ENCODE measurements at places on chromosomes 6 and 20.

GRCh38 chr6:142550310-142551063 is 248.7 kb downstream of the ADGRG6 start:
- no peak for DNase-seq

DNA sequence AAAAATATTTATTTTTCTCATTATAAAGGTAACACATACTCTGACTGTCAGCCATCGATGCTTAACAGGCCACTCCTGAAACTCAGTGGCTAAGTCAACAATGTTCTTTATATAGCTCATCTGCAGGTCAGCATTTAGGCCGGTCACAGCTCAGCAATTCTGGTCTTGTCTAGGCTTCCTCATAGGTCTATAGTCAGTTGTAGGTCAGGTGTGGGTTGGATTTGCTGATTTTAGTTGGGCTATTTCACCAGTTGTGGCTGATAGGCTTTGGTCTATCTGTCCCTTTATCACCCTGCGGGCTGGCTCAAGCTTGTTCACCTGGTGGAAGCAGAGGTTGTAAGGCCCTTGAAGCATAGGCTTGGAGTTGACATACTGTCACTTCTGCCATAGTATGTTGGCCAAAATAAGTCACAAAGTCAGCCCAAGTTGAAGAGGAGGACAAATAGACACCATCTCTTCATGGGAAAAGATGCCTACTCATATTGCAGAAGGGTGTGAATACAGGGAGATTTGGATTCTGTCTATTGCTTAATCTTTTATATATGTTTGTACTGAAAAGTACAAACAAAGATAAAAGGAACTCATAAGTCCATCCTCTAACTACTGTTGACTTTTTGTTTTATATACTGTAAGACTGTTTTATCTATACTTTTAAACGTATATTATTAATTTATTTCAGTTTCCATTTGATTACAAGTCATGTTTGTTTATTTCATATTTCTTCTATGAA is 75.0 kb downstream of the BCKDHB start:
- peak; percentile 11 for DNase-seq

- DNase-seq = no peak
Measured at GRCh38 chr20:49896204-49896603, 19.1 kb downstream of the SPATA2 start.

DNA sequence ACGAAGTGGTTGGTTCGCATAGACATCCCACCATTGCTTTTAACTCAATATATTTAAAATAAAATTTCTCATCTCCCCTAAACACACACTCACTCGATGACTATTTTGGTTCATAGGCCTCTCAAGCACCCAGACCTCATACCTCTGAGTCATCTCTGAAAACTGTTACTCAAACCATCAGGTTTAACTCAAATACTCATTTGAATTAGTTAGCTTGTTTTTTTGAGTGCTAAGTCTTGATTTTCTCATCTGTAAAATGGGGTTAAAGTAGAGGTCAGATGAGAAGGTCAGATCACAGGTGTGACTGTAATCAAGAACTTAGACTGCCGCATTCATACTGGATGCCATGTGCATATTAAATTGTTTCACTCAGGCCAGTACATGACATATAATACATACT is 243.9 kb upstream of the TENT5A start:
- DNase-seq = peak; percentile 92

DNA sequence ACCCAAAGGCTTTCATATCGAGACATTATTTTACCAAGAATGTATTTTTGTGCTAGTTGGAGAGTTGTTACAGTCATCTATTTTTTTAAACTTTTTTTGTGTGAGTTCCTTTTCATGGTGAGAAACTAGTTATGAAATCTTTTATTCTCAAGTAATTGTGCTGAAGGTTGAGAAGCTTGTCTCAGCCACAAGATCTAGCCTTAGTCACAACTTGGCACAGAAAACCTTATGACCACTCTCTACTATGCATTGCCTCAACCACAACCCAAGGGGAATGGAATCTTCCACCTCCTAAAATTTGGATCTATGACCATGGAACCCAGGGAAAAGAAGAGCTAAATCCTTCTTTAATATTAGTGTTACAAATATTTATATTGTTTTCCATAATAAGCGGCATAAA is 58.5 kb downstream of the HS3ST5 start:
- DNase-seq = peak; percentile 3

DNA sequence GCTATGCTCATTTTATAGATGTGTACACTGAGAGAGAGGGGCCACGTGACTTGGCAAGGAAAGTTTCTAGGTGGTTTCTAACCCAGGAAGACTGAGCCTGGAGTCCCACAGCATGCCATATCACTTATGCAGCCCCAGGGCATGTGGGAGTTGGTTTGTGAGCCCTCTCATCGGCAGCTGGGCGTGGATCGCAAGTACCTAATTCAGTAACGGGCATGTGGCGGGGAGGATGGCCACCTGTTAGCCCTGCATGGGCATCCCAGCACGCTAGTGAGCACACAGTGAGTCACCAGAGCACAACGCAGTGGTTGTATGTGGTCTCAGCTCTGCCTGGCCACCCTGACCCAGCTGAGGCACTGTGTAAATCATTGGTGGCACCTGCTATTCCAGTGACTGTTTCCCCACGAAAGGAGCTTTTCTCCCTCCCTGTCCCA is 88.3 kb downstream of the NINL start:
- peak; percentile 8 for DNase-seq

DNA sequence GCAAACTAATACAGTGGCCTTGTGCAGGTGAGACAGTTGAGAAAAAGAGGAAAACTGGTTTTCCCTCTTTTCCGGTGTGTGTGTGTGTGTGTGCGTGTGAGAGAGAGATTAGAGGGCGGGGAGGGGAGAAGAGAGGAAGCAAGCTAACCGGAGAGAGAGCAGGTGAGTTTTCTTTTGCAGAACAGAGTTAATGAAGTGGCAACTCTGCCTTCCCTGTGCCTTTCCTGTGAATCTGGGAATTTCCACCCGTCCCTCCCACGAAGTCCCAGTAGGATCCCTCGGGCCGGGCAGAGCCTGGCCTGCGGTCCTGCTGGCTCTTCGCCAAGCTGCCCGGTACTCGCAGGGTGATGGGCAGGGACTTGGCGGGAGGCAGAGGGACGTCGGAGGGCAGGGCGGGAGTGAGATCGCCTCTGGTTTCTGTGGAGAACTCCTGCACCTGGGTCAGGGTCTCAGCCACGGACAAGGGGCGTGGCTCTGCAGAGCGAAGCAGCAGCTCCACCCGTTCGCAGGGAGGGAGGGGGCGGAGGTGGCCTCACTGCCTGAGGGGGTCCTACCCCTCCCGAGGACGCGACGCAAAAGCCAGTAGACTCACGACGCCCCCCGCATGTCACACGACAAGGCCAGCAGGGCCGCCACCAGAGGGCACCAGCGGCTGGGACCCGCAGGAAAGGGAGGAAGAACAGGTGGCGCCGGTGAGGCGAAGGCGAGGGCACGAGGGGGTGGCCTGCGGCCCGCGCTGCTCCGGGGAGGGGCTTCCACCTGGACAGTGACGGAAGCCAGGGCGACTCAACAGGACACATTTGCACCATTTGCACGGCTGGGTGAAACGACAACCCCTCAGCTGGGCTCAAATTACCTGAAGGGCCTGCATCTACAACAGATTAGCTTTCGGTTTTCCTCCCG is 51.2 kb upstream of the RNF182 start:
- DNase-seq = no peak

DNA sequence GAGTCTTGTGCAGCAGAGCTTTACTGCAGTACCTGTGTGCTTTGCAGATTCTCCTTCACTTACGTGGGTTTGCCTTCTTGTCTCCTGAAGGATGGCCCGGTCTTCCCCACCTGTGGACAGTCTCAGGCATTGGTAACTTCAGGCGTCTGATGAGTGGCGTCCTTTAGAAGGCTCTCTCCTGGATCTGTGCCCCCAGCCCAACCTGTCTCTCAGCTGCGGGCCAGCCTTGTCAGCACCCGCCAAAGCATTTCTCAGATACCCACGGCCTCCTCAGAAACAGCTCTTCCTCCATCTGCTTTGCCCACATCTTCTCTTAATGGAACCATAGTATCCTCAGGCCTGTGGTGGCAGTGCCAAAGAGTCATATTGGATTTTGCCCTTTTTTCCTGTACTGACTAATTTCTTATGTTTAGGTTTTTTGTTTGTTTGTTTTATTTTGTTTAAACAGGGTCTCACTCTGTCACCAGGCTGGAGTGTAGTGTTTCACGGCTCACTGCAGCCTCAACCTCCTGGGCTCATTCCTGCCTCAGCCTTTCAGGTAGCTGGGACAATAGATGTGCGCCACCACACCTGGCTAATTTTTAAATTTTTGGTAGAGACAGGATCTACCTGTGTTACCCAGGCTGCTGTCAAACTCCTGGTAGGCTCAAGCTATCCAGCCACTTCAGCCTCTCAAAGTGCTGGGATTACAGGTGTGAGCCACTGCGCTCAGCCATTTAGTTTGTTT is 96.6 kb downstream of the ARID1B start:
- DNase-seq = no peak

All from iris pigment epithelial cell (primary cell).